HCT116 (cell line): ENCODE measurements at places on chromosomes 12 and 14. TPM values are rescaled to one million over a fixed set of nuclear protein-coding genes. Genes with fewer than 3 reads are reported as not detected.

The KRT71 gene
- total RNA-seq, result not detected

The ADAMTS20 gene
- not detected for total RNA-seq

GRCh38 chr12:67514502-67514901 is 134.0 kb upstream of the DYRK2 start:
- H3K4me1 ChIP-seq, result peaks cover 7% of the 10 kb centered on the region
- H3K36me3 ChIP-seq, result no peaks in the 10 kb centered on the region
- H3K27me3 ChIP-seq, result 0 out of 2 replicates have a peak, but pooled peaks cover 4% of the 10 kb centered on the region
- H3K4me3 ChIP-seq, result no peak overlapping the region
- DNase-seq, result no peak

DNA sequence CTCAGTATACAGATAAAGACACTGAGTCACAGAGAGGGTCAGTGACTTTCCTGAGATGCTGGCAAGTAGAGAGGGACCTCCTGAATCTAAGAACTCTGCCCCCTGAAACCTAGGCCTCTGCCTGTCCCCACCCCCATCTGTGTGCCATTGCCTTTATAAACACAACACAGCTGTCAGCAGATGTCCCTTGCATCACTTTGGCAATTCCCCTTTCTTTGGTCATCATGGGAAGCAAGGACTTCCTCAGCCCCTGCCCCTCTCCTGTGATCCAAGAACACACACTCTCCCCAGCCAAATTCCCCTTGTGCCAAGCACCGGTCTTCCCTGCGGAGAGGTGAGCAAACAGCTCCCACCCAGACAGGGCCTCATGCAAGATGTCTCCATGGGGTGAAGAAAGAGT is 8.3 kb downstream of the TSPAN11 start:
- H3K27ac ChIP-seq, result no peak overlapping the region
- H3K27me3 ChIP-seq, result peaks cover 18% of the 10 kb centered on the region; the same call in 1 of the 2 replicates
- H3K4me1 ChIP-seq, result no peaks in the 10 kb centered on the region
- no peak overlapping the region for H3K4me3 ChIP-seq
- no peaks in the 10 kb centered on the region for H3K36me3 ChIP-seq

The SYNDIG1L gene
- not detected for total RNA-seq

The OAS2 gene
- 0.30 TPM for total RNA-seq

DNA sequence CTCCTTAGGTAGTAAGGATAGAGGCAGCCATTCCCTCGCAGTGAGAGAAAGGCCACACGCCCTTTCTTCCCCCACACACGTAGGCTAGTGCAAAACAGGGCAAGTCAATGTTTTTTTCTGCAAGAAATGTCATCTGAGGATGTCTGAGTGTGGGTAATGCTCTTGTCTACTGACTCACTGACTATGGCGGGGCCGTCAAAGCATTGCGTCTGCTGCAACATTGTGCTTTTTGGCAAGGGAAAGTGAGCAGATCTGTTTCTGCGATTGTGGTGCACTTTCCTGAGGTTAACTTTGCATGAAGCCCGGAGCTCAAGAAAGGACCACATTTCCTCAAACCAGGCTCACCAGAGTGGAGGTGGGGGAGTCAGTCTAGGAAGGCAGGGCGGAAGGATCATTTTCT is 181.6 kb upstream of the GZMB start:
- H3K4me1 ChIP-seq, result no peaks in the 10 kb centered on the region
- DNase-seq, result no peak
- no peaks in the 10 kb centered on the region for H3K36me3 ChIP-seq
- no peak overlapping the region for H3K4me3 ChIP-seq

GRCh38 chr12:50660425-50660822 is 103.5 kb upstream of the ATF1 start:
- H3K4me1 ChIP-seq, result 0 out of 2 replicates have a peak, but pooled peaks cover 4% of the 10 kb centered on the region
- H3K36me3 ChIP-seq, result no peaks in the 10 kb centered on the region
- H3K27ac ChIP-seq, result no peak overlapping the region
- DNase-seq, result no peak

- H3K36me3 ChIP-seq, result no peaks in the 10 kb centered on the region
- H3K27ac ChIP-seq, result no peak overlapping the region
- H3K27me3 ChIP-seq, result no peaks in the 10 kb centered on the region
- H3K4me3 ChIP-seq, result no peak overlapping the region
- peak; percentile 2 for DNase-seq
These were observed 13.4 kb upstream of the ALDH2 start for GRCh38 chr12:111753144-111753881.

- no peak overlapping the region for H3K4me3 ChIP-seq
- H3K36me3 ChIP-seq, result no peaks in the 10 kb centered on the region
- no peaks in the 10 kb centered on the region for H3K4me1 ChIP-seq
- DNase-seq, result no peak
- H3K27ac ChIP-seq, result no peak overlapping the region
These were observed 57.7 kb upstream of the LDHB start for GRCh38 chr12:21715386-21715785.

DNA sequence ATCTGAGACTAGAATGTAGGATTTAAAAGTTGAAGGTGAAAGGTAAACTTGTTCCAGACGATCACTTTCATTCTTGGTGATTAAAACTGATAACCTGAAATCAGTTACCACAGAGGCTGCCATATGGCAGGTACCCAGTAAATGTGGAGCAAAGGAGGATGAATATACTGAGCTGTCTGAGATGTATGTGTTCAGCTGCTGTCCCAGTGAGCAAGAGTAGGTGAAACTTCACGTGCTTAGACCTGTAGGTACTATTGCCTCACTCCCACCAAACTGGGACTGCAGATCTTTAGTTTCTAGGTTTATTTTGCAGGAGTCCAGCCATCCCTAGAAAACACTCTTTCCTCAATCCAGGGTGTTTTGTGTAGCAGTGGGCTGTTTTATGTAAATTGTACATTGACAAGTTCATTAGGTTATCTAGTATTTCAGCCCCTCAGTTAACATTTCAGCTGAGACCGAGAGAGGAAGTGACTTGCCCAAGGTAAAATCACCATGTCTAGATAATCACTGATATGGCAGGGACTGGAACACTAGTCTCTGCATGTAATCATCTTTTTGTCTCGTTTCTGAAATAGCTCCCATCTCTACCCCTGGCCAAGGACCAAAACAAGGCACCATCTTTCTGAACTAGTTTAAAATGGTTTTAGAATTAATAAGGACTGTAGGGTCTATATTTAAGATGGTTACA is 62.7 kb downstream of the ATG14 start:
- no peak overlapping the region for H3K4me3 ChIP-seq
- no peak overlapping the region for H3K27ac ChIP-seq
- H3K27me3 ChIP-seq, result no peaks in the 10 kb centered on the region
- H3K4me1 ChIP-seq, result no peaks in the 10 kb centered on the region
- peaks cover 16% of the 10 kb centered on the region for H3K36me3 ChIP-seq
- DNase-seq, result no peak

- peaks cover 10% of the 10 kb centered on the region for H3K4me1 ChIP-seq
- no peaks in the 10 kb centered on the region for H3K36me3 ChIP-seq
- no peak overlapping the region for H3K27ac ChIP-seq
- no peak overlapping the region for H3K4me3 ChIP-seq
- no peak for DNase-seq
These were observed 175.0 kb upstream of the NUDT4 start for GRCh38 chr12:93202688-93203087.

DNA sequence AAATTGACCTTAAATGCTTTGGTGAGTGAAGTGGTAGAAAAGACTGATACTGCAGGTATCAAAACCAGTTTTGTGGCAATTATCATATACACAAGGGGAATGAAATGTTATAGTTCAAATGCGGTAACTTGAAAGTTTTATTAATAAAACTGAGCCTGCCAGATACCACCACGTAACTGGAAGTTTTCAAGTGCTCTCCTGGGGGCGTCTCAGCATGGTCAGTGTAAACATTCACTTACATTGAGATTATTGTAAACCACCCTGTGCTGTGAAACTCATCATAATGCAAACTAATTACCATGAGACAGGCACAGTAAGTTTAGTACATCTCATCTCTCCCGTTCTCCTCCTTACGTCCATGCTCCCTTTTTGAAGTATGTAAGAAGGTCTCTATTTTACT is 280.7 kb upstream of the FAR2 start:
- DNase-seq, result no peak
- H3K36me3 ChIP-seq, result no peaks in the 10 kb centered on the region
- H3K27me3 ChIP-seq, result no peaks in the 10 kb centered on the region
- peaks cover 5% of the 10 kb centered on the region; the same call in 1 of the 2 replicates for H3K4me1 ChIP-seq

The KHNYN gene
- 50.1 TPM for total RNA-seq

DNA sequence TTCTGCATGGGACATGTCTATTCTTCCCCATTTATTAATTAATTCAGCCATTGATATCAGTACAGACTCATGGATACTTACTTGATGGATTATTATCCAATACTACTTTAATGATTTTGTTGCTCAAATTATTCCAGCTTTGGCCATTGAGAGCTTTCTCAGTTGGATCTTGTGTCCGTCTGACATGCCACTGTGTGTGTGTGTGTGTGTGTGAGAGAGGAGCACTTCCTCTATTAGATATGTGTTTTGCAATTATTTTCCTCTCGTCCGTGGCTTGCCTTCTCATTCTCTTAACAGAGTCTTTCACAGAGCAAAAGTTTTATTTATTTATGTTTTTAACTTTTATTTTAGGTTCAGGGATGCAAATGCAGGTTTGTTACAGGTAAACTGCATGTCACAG is 194.2 kb downstream of the ADGRD1 start:
- H3K4me3 ChIP-seq, result no peak overlapping the region
- H3K36me3 ChIP-seq, result no peaks in the 10 kb centered on the region
- H3K27me3 ChIP-seq, result peaks cover 26% of the 10 kb centered on the region

GRCh38 chr12:132341318-132342050 is 12.1 kb upstream of the GALNT9 start:
- no peaks in the 10 kb centered on the region for H3K4me1 ChIP-seq
- no peaks in the 10 kb centered on the region for H3K27me3 ChIP-seq
- H3K36me3 ChIP-seq, result no peaks in the 10 kb centered on the region
- H3K27ac ChIP-seq, result no peak overlapping the region
- no peak for DNase-seq

GRCh38 chr14:32167907-32168306 is 33.9 kb upstream of the RNU6-7 start:
- no peaks in the 10 kb centered on the region for H3K27me3 ChIP-seq
- H3K27ac ChIP-seq, result no peak overlapping the region
- no peaks in the 10 kb centered on the region for H3K4me1 ChIP-seq
- H3K4me3 ChIP-seq, result no peak overlapping the region
- no peaks in the 10 kb centered on the region for H3K36me3 ChIP-seq

GRCh38 chr14:103897075-103897947 is 30.9 kb upstream of the TDRD9 start:
- H3K36me3 ChIP-seq, result no peaks in the 10 kb centered on the region
- peaks cover 22% of the 10 kb centered on the region for H3K4me1 ChIP-seq
- H3K4me3 ChIP-seq, result no peak overlapping the region
- no peak overlapping the region for H3K27ac ChIP-seq
- no peak for DNase-seq

GRCh38 chr12:10940389-10940788 is 1.3 kb upstream of the TAS2R14 start:
- H3K4me1 ChIP-seq, result peaks cover 42% of the 10 kb centered on the region
- no peaks in the 10 kb centered on the region for H3K27me3 ChIP-seq
- H3K4me3 ChIP-seq, result no peak overlapping the region
- no peak for DNase-seq
- H3K27ac ChIP-seq, result no peak overlapping the region
- no peaks in the 10 kb centered on the region for H3K36me3 ChIP-seq

The KIF5A gene
- total RNA-seq, result 5.2 TPM

The DICER1 gene
- 38.6 TPM for total RNA-seq

- H3K4me3 ChIP-seq, result no peak overlapping the region
- peaks cover 9% of the 10 kb centered on the region for H3K4me1 ChIP-seq
- H3K27me3 ChIP-seq, result no peaks in the 10 kb centered on the region
- H3K27ac ChIP-seq, result no peak overlapping the region
- H3K36me3 ChIP-seq, result no peaks in the 10 kb centered on the region
These were observed 88.7 kb downstream of the LLPH start for GRCh38 chr12:66041651-66042363.

DNA sequence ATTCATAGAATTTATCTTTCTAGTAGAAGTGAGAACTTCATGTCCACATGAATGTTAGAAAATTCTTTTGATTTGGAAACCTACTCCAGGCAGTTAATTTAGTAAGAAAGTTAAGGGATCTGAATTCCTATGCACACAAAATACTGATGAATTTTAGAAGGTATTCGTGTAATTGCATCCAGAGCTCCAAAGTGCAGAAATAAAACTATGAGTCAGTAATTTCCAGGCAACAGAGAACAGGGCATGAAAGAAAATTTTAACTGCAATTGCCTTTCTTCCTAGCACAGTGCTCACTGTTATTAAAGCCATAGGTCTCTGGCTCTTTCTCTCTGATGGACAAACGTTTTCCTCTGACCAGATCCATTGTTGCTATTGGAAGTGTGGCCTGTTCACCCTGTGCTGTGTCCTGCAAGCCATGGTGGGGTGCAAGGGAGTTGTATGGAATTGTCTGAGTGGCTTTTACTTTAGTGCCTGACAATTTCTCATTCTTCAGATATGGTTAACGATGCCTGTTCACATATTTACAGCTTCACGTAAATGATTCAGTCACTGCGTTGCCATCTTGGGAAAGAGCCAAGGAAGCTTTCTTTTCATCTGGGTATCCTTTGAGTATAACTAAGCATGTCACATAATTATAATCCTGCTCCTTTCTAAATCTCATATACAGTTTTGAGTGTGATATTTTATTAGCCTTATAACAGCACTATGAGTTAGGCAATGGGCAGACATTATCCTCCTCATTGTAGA is 145.1 kb downstream of the ACSS3 start:
- 0 out of 2 replicates have a peak, but pooled peaks cover 4% of the 10 kb centered on the region for H3K27me3 ChIP-seq
- no peak overlapping the region for H3K4me3 ChIP-seq
- no peak for DNase-seq
- no peaks in the 10 kb centered on the region for H3K4me1 ChIP-seq

The SLC5A8 gene
- not detected for total RNA-seq
